Ecto neural progenitor cell (in vitro differentiated cells): ENCODE measurements at places on chromosomes 7 and 10.
A peak's percentile ranks its signal among the peaks of the same experiment; 100 is the strongest.

GRCh38 chr7:128219636-128220035, 21.4 kb upstream of the LEP start:
- no peak for DNase-seq

DNA sequence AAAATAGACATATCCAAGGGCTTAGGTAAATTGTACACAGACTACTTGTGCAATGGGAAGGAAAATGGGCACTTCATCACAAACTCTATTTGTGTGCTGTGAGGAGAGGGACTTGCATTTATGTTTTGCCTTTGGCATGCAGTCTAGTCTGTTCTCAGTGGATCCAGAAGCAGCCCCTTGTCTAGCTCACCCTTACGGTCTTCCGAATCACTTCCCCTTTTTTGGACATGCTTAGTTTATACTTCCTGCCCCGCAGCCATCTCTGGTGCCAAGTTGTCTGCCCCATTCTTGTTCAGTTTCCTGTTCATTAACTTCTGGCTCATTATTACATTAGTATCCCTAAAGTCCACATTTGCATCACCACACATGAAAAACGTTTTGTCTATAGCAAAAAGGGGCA, 161.6 kb downstream of the NRCAM start:
- no peak for DNase-seq

- DNase-seq = no peak
Observed at GRCh38 chr7:139798892-139799291, 21.1 kb upstream of the HIPK2 start.

DNA sequence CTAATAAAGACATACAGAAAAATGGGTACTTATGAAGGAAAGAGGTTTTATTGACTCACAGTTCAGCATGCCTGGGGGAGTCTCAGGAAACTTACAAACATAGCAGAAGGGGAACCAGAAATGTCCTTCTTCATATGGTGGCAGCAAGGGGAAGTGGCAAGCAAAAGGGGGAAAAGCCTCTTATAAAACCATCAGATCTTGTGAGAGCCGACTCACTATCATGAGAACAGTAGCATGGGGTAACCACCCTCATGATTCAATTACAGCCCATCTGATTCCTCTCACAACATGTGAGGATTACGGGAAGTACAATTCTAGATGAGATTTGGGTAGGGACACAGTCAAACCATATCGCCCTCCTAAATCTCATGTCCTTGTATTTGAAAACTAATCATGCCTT, 1305.4 kb upstream of the SORCS1 start:
- no peak for DNase-seq

GRCh38 chr10:112784022-112784461, 166.0 kb upstream of the TCF7L2 start:
- DNase-seq = no peak

DNA sequence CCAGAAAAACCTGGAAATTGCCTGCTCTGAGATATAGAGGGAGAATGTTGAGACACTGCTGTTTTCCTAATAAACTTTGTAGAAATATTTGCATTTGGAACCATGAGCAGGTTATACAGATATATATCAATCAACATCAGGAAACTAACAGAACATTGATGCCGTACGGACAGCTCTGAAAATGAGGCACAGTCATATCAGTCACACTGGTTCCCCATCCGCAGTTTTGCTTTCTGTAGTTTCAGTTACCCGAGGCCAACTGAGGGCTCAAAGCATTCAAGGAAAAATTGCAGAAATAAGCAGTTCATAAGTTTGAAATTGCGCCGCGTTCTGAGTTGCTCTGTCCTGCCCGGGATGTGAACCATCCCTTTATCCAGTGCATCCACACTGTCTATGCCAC, 137.9 kb downstream of the KLF6 start:
- DNase-seq = no peak

GRCh38 chr7:107890493-107890961, 456 bp upstream of the DLD start:
- no peak for DNase-seq

DNA sequence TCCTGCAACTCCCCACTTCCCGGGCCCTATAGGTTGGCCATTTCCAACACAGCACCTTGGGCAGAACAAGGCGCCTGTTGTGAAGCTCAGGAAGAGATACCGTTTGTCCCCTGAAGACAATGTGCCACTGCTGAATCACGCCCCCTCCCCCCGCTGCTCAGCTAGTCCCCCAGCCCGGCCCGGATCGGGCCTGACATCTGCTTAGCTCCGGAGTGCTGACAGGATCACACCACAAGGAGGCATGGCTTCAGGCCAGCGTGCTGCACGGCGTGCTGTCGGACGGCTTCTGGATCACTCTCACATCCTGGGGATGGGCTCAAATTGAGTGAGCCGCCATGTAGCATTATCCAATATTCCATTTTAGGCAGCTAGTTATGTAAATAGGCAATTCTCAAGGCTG, 62.1 kb upstream of the EFCAB10 start:
- peak; percentile 80 for DNase-seq

DNA sequence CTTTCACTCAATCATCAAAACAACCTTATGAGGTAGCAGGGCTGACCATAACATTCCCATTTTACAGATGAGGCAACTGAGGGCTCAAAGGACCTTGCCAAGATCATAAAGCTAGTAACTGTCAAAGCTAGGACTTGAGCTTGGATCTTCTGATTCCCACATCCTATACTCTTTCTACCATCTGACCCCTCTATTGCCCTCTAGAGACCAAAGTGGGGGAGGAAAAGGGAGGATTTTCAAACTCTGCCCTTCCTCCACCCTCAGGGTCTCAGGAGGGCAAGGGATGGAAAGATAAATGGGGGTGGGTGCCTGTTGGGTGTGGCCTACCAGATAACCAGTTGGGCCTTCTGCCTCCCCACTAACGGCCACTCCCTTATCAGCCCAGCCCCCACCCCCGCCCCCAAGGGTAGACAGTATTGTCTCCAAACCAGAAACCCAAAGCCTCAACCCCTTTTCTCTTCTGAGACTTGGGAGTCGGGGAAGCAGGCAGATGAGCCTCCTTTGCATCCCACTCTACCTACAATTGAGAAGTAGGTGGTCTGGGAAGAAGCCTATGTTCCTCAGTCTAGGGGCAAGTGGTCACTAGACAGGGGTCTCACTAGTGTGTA, 7.9 kb downstream of the LDB1 start:
- DNase-seq = no peak

- DNase-seq = no peak
Observed at GRCh38 chr7:2529161-2530070, 9.8 kb downstream of the LFNG start.

- no peak for DNase-seq
Observed at GRCh38 chr10:31693491-31693890, 235.1 kb downstream of the ARHGAP12 start.

DNA sequence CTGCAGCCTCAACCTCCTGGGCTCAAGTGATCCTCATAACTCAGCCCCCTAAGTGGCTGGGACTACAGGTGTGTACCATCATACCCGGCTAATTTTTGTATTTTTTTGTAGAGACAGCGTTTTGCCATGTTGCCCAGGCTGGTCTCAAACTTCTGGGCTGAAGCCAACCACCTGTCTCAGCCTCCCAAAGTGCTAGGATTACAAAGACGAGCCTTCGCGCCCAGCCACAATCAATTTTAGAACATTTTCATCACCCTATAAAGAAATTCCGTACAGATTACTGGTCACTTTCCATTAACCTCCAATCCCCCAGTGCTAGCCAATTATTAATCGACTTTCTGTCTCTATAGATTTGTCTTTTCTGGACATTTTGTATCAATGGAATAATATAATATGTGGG, 32.3 kb upstream of the PALS2 start:
- DNase-seq = no peak

DNA sequence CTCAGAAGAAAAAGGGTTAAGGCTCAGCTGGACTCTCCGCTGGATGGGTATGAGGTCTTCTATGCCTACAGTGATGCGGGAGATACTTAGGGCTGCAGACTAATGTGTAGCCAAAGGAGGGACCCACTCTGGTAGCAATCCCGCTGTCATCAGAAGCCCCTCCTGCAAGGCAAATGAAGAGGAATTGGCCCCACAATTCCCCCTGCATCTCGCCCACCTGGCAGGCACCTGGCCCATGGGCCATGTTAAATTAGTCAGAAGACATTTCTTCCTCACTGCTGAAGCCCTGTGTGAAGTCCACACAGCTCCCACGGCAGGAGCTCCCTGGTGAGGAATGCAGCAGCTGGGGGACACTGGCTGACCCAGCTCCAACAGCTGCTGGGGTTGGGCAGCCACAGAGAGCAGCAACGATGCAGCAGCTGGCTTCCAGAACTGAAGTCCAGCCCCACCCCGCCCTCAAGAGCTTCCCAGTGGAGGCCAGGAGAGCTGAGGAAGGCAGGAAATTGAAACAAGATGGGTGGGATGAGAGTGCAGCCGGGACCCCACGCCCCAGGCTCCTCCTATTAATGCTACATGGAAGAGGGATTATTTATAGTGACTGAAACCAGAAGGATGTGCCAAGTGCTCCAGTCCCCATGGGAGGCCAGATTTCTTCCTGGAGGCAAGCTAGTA, 5.5 kb downstream of the VSTM4 start:
- no peak for DNase-seq

DNA sequence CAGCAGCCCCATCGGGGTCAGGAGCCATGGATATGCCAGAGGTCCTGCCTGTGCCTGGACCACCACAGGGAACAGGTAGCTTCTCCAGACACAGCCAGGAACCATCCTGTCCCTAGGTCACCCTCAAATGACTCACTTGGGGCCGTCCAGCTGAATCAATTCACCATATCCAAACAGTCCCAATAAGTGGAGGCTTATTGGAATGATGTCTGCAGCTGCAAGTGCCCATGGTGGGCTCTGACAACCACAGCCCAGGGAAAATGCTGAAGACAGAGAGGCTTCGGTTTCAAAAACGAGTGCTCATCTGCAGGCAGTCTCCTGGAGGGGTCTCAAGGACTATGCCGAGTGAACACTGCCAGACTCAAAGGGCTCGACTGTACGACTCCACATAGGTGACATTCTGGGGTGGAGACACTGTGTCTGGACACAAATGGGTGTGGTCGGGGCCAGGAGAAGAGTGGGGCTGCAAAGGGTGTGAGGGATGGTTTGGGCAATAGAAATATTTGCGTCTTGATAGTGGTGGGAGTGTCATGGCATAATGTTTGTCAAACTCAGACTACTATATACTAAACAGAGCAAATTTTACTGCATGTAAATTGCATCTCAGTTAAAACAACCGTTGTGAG, 204.8 kb downstream of the TNS3 start:
- no peak for DNase-seq

DNA sequence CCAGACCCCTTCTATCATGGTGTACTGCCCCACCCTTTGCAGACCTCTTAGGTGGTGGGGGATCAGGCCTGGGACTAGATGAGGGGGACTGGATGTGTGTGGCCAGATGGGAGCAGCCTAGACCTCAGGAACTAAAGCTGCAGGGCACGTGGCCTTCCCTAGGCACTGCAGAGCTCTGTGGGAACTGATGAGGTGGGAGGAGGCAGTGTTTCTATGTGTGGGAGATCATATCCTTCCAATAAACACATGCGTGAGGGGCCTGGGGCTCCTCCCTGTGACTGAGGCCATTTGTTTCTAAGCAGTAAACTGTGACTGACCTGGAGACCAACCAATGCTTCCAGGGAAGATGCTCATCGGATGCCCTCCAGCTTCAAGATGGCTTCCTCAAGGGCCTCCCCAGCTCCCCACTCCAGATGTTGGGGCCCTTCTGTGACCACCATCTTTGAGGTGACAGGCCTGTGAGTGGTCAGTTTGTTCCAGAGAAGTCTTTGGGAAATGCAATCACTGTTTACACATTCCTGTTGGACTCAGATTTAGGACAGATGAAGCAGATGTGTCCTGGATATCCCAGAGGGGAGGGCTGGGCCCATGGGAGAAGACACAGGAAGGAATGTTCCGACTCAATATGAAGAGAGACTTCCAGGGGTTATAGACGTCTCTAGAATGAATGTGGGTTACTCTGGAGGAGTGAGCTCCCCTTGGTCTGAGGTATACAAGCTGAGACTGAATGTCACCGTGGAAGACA, 23.6 kb upstream of the ZCCHC24 start:
- no peak for DNase-seq

GRCh38 chr7:113099284-113099919, 12.8 kb upstream of the GPR85 start:
- no peak for DNase-seq

DNA sequence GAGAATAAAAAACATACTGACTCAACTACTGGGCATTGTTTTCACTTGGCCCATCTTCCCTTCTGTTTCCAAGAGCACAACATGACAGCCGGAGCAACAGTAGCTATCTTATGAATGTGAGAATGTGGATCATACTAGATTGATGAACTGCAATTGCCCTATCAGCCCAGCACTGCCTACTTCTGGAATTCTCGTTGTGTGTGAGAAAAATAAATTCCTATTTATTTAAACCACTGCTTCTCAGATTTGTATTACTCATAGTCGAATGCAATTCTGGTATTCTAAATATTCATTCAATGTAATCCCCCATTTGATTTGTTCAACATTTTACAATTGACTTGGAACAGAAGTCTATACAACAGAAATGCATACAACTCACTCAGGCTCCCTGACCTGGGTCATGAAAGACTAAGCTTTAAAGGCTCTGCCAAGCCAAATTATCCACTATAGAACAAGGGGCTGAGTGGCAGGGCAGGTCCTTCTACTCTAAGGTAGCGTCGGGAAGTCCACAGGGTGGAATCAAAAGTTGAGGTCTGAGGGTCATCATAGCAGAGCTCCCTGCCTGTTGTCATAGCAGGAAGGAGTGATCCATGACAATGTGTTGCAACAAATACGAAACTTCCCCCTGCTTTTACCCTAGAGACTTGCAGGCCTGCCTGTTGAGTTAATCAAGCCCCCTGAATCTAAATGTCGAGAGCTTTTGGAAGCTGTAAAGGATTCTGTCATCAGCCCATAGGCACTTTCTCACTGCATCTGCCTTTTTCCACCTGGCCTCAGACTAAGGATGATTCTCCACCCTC, 12.4 kb upstream of the JAZF1 start:
- DNase-seq = no peak

GRCh38 chr10:104080762-104081161, 4.9 kb downstream of the COL17A1 start:
- no peak for DNase-seq

DNA sequence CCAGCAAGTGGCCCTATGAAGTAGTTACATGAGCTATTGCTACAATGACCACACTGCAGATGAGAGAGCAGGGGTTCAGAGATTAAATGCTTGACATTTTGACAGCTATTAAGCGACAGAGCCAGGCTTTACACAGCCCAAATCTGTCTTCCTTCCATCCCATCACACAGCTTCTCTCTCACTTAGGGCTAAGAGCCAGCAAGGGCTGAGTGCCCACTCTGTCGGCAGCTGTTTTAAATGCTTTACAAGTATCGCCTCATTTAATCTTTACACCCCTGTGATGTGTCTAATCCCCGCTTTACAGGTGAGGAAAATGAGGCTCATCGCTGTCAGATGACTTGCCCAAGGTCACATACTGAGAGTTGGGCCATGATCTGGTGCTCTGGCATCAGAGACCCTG, 15.2 kb upstream of the OPALIN start:
- no peak for DNase-seq

DNA sequence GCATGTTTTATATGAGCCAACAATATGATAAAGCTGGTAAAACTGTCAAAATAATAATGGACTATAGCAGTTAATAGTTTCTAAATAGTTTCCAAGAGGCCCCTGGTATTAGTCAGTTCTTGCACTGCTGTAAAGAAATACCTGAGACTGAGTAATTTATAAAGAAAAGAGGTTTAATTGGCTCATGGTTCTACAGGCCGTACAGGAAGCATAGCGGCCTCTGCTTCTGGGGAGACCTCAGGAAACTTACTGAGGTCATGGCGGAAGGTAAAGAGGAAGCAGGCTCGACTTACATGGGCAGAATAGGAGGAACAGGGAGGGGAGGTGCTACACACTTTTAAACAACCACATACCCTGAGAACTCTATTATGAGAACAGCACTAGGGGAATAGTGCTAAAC, 104.6 kb downstream of the PPP1R9A start:
- DNase-seq = no peak

- DNase-seq = no peak
Observed at GRCh38 chr10:122446668-122447423, 7.6 kb upstream of the ARMS2 start.
